Thoracic aorta endothelial cell (primary cell): ENCODE measurements at places on chromosomes 6 and 20. TPM values are rescaled to one million over a fixed set of nuclear protein-coding genes. Genes with fewer than 3 reads are reported as not detected.

Gene SPATS1
- total RNA-seq = not detected in 2 replicates

Gene SERINC1
- 139 and 154 TPM in 2 replicates for total RNA-seq

Gene RIMS1
- 0.07 and 0.93 TPM in 2 replicates for total RNA-seq

Gene HLA-G
- not detected in 2 replicates for total RNA-seq

Gene DNPH1
- total RNA-seq = 30.5 and 51.6 TPM in 2 replicates

Gene C6orf132
- total RNA-seq = not detected in 2 replicates

Gene ADTRP
- total RNA-seq = 0.40 and 7.7 TPM in 2 replicates
